T-helper 2 cell treated with Interferon-gamma antibody and Interleukin-4, amounts not matched to agents 5 μg/mL and 100 μg/mL, for 36 hours (primary cell): ENCODE measurements at places on chromosomes 4 and X.
A peak's percentile ranks its signal among the peaks of the same experiment; 100 is the strongest.

- DNase-seq, result peak; percentile 75
These were observed 41.5 kb downstream of the DTHD1 start for GRCh38 chr4:36322921-36323354.

GRCh38 chrX:63657821-63658220 is 127.2 kb downstream of the ARHGEF9 start:
- DNase-seq, result no peak

DNA sequence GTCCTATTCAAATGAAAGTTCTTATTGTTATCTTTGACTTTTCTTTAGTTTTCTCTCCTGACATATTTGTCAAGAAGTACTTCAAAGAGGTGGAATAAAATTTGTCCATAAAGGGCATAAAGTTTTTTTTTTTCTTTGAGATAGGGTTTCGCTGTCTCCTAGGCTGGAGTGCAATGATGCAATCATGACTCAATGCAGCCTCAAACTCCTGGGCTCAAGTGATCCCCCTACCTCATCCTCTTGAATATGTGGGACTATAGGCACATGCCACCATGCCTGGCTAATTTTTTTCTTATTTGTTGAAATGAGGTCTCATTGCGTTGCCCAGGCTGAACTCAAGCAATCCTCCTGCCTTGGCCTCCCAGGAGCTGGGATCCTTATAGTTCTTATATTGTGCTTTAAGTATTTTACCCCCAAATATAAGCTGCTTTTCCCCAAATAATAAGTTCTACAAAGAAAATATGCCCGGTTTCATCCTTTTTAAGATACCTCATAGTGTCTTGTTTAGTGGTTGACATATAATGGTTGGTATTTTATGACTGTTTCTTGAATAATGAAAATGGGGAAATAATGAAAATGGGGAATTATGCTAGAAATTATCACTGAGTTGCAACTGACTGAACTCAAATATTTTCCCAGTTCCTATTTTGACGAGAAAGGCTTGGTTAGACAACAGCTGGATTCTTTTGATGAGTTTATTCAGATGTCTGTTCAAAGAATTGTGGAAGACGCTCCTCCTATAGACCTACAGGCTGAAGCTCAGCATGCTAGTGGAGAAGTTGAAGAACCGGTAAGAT is 11.6 kb downstream of the POLR2B start:
- DNase-seq, result no peak

DNA sequence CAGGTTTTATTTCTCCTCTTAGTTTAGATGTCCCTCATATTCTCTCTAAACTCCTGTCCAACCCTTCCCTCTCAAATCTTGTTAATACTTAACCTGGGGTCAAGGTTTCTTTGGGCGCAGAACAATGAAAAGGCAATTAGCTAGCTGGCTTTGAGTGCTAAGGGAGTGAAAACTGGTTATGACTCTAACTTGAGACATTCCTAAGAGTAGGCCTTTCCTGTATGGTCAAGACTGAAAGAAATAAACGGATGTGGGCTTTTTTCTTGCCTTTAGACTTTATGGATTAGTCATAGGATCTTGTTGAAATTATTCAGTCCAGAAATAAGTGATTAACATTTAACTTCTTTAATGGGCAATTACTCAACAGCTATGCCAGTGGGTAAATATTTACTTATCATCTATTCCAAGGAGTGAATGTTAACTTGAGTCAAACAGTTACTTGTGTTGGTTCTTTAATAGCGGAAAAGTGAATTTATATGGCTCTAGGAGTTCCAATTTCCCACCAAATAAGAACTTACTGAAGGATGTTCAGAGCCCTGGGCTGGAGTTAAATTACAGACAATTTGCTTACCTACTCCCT is 141.7 kb upstream of the SCML1 start:
- no peak for DNase-seq

- no peak for DNase-seq
These were observed 80.8 kb downstream of the JAKMIP1 start for GRCh38 chr4:6119507-6120020.

- DNase-seq, result no peak
These were observed 25.5 kb upstream of the FAM9C start for GRCh38 chrX:13069771-13070416.

GRCh38 chr4:107863850-107864371 is 39.2 kb downstream of the SGMS2 start:
- no peak for DNase-seq

GRCh38 chr4:41140410-41140809 is 73.9 kb downstream of the APBB2 start:
- no peak for DNase-seq

DNA sequence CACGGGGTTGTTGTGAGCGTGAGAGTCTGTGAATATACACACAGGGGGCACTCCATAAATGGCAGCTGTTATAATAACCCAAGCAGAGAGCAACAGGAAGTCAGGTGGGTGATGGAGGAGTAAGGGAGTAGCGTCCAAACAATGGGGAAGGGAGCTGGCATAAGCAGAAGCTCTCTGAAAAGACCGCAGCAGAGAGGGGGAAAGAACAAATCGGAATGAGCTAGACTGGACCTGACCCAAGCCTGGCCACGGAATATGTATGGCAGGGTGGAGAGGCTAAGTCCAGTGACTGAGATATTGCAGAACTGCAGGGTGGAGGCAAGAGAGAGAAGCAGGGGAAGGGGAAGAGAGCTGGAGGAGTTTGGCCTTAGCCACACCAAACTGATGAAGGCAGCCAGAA is 6.5 kb upstream of the GJB1 start:
- no peak for DNase-seq

- DNase-seq, result no peak
These were observed 10.9 kb upstream of the TMPRSS11D start for GRCh38 chr4:67894659-67895058.

GRCh38 chrX:108332281-108332680 is 105.9 kb downstream of the COL4A6 start:
- no peak for DNase-seq

DNA sequence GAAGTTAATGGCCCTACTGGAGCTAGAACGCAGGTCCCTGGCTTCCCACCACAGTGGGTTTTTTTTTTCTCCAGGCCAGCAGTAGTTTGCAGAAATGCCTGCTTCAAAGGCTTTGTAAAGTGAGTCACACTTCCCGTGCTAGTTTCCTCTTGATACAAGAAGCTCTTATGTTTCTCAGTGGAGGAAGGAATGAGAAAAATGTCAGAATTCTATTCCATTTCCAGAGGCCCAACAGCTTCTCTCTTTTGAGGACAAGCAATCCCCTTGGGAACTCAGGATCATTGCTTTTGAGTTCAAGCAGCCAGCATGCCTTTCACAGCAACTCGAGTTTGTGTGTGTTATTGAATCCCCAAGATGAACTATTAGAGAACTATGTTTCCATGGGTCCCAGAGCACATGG is 134.3 kb downstream of the GUCY2F start:
- DNase-seq, result no peak
